Mesenteric fat pad (tissue), 1 donor: ENCODE measurements at places on chromosomes 7 and 10.

DNA sequence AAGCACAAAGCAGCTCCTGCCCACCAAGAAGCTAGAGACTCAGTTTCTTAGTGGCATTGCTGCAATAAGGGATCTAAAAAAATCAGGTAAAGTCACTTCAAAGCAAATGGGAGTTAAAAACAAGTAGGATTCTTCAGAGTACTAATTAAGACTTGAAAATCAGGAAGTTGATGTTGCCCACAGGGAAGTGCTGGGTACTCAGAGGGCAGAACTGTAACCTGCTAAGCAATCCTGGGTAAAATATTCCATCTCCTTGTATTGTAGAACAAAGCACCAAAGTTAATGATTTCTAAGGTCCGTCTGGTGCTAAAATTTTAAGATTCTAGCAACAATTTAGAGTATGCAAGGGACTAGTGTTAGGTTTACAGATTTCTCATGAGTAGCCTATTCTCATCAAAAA is 8.3 kb downstream of the PEX1 start:
- DNase-seq, result no peak

DNA sequence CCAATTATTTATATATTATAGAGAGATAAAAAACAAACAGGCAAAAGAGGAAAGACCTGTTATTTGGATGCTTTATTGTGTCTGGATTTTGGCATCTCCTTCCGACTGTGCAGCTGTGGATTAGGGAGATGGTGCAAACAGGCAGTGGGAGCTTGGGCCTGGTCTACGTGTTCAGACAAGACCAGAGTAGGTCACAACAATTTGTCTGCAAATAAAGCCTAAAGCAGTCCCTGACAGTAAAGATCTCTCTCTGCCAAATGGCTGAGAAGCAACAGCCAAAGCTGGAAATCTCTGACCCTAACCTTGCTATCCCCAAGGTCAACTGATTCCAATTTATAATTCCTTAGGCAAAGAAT is 82.0 kb downstream of the ABLIM1 start:
- no peak for DNase-seq

- DNase-seq, result no peak
Observed at GRCh38 chr7:77266291-77266794, 66.7 kb upstream of the FGL2 start.

DNA sequence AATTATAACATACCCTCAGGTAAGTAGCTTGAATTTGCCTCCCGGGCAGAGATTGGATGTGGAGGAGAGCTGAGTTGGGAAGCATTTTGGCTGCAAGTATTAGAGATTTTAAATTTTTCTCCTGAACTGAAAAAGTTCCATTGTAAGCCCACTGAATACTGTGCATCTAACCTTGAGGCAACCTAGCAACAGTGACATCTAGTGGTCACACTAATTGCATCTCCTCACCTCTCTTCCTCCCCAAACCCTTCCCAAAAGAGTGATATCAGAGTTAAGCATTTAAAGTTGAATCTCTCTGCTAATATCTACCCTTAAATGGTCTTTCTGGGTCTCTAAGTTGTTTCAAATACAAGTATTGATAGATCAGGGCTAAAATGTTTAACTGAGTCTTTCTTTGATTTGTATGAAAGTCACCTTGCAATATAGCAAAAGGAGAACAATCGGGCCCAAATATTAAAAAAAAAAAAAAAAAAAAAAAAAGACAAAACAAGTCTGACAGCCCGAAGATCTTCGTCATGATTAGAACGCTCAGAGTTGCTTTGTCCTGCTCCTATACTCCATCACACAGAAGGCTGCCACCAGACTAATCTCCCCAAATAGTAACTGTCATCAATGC is 40.4 kb upstream of the DLX5 start:
- no peak for DNase-seq

DNA sequence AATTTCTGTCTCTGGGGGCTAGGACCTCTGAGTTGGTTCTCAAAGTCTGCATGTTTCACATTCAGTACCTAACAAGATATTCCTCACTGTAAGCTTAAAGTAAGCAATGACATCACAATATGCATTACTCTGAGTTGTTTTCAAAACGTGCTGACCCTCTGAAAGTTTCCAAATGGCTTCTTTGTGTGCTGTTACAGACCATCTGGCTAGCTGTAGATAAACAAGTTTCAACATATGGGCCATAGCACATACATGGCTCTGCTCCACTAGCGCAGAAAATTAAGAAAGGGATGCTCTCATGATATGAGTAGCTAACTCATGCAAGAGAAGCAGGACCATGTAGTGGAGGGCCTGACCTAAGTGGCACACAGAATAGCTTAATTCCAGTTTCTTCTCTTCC is 119.0 kb downstream of the HTR7 start:
- DNase-seq, result no peak

DNA sequence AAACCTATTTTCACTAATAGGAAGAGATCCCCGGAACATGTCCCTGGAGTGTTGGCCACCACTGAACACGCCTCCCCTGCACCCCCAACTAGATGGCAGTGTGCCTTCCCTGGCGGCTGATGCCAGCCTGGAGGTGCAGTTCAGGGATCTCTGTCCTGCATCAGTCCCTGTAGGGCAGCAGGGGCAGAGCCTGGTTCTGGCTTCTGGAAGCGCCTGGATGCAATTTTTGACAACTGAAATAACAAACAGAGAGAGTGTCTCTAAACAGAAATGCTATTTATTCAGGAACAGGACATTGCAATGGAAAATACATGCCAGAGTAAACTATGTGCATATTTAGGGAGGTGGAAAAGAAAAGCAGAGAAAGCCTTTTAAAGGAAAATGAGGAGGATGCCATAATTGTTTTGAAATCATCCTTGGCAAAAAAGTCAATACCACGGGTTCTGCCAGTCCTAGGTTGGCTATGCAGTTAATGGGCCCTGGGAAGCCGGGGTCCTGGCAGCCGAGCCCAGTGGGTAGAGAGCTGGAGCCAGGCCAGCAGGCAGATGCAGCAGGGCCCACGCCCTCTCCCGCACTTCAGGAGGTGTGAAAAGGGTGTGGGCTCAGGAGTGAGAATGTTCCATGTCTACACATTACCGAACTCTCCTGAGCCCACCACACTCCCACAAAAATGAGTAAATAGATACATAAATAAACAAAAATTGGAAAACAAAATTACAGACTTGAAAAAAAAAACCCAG is 18.5 kb downstream of the ANTXRL start:
- peak; percentile 72 for DNase-seq

DNA sequence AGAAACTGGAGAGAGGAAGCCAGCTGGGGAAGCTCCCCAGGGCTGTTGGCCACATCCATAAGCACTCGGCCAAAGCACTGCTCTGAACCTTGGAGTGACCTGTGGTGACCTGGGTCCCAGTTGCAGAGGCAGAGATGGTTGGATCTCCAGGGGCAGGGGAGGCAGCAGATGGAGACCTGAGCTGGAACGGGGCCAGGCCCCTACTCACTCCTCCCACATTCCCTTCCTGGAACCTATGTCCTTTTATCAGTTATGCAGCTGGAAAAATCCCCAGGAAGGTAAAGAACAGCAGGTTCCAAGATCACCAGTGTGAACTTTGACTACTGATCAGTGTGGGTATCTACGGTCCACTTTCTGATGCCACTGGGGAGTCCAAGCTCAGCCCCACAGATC is 9.6 kb upstream of the PNLIPRP2 start:
- DNase-seq, result no peak

DNA sequence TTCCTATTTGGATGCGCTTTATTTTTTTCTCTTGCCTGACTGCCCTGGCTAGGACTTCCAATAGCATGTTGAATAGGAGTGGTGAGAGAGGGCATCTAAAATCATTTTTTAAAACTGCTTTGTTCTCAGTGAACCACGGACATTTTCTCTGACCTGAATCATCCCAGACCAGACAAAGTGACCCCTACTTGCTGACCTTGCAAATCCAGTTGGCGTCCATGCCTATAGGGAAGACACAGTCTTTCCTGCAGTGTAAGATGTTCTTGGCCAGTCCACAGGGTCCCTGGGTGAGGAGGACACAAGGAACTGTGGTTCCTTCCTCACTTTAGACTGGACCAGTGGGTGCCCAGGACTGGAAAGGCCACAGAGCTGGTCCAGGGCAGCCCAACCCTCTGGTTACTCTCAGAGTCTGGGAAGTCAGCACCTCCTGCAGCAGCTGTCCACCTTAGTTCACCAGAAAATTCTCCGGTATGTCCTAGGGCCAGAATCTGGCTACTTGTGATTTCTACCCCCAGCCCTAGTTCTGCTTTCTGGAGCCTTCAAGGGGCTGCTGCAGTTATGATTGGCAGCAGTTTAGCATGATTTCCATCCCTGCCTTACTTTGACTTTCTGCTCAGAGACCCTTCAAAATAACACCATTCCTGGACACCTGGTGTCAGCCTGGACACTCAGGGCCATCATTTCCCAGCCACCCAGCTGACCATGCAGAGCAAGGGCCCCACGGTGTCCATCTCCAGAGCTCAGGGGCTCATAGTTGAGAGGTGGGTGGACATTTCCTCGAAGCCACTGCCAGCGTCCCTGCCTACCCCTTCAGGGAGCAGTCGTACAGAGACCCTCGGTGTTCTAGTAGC is 19.3 kb downstream of the VIPR2 start:
- DNase-seq, result peak; percentile 85

GRCh38 chr7:28964056-28964455 is 5.9 kb upstream of the TRIL start:
- no peak for DNase-seq

- no peak for DNase-seq
Observed at GRCh38 chr7:120996333-120996987, 7.9 kb downstream of the CPED1 start.

GRCh38 chr7:43669286-43670081 is 59.8 kb downstream of the COA1 start:
- no peak for DNase-seq

DNA sequence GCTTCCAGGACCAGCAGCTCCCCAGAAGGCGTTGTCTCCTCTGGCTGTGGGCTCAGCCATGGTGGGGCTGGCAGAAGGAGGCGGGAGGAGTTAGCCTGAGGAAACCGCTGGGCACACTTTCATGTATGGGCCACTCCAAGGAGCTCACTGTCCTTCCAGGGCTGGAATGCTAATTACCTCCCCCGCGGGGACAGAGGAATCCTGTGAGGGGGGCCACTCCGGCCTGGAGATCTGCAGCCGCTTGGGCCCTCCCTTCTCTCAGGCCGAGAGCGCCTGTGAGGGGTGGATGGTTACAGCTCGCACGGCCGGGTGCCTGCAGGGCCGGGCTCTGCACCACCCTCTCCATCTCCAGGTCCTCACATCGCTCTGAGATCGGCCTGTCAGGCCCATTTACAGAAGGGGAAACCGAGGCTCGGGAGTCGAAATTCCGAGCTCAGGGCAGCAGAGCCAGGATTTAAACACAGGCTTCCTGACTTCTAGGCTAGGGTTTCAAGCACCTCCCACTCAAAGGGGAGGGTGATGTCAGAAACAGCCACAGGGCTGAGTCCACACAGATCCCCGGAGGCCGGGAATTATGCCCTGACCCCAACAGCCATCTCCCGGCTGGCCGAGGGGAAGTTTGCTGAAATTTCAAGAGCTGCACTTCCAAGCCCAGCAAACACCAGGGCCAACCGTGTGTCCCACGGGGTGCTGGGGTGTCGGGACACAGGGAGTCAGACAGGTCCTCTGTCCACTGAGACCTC is 59.1 kb downstream of the PDGFA start:
- no peak for DNase-seq

GRCh38 chr10:92849234-92849525 is 860 bp downstream of the EXOC6 start:
- DNase-seq, result no peak

DNA sequence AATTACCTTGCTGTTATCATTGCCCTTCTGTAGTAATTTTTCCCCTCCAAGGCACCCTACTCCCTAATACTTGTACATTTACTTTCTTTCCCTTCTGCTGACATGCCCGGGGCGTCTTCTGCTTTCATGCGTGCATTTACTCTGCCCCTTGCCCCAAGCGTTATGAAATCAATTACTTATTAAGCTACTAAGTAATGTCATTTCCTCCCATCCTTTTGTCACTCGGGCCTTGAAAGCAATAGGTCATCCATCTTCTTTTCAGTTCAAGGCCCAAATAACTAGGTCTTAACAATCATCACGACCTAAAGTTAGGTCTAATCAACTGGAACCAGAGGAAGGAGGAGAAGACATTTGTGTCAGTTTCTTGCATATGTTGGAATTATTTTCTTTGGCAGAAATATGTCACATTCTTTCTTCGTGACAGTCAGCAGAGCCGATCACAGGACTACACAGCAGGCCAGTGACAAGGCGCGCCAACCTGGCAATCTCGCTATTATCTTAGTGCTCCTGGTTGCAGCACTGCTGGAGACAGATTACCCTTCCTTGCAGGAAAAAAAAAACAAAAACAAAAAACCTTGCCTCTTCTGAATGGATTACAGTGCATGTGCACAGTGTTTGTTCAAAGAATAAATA is 179.2 kb downstream of the RELN start:
- no peak for DNase-seq

DNA sequence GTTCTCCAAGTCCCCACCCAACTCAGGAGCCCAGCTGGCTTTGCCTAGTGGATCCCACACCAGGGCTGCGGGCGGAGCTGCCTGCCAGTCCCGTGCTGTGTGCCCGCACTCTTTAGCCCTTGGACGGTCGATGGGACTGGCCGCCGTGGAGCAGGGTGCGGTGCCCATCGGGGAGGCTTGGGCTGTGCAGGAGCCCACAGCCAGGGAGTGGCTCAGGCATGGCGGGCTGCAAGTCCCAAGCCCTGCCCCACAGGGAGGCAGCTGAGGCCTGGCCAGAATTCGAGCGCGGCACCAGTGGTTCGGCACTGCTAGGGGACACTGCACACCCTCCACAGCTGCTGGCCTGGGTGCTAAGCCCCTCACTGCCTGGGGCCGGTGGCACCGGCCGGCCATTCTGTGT is 159.7 kb downstream of the ANKRD30A start:
- no peak for DNase-seq

- no peak for DNase-seq
Observed at GRCh38 chr7:6257675-6258074, 14.7 kb downstream of the CYTH3 start.

DNA sequence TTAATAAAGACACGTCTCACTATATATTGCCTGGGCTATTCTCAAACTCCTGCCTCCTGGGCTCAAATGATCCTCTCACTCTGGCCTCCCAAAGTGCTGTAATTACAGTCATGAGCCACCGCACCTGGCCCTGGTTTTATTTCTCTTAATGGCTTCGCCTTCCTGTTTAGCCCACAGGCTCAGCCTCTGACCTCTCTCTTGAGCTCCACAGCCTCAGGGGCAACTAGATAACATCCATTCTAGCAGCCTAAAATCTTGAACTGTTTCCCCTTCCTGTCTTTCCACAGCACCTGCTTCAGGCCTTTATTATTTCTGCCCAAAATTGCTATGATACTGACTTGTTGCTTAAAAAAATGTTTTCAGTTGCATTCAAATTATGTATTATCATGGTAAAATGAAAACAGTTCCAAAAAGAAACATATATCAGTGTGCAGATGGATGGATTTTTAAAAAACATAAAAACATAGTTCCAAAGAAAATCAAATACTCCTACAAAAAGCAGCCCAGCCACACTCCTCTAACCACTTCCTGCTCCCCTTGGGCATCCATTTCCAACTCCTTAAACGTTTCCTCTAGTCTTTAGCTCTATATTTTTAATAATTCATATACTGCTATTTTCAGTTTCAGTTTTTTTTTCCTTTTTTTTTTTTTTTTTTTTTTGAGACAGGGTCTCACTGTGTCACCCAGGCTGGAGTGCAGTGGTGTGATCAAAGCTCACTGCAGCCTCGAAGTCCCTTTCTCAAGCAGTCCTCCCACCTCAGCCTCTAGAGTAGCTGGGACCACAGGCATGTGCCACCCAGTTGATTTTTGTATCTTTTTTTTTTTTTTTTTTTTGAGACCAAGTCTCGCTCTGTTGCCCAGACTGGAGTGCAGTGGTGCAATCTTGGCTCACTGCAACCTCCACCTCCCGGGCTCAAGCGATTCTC is 5.1 kb upstream of the BAZ1B start:
- no peak for DNase-seq

- no peak for DNase-seq
Observed at GRCh38 chr10:86673216-86673826, 5.0 kb downstream of the LDB3 start.
